ENCODE measurements at places on chromosomes 1 and 21.

DNA sequence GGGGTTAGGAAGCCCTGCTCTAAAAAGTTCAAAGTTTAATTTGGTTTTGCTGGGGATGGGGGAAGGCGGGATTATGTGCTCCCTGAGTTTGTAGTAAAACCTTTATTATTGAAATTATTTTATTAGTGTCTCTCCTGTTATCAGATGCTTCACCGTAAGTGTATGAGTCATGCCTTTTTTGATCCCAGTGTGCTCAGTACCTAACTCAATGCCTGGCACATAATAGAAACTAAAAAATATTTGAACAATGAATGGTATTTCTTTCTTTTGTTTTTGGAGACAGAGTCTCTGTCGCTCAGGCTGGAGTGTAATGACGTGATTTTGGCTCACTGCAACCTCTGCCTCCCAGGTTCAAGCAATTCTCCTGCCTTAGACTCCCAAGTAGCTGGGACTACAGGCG lies 6.4 kb downstream of the SNRPE start:
- no peak for DNase-seq

DNA sequence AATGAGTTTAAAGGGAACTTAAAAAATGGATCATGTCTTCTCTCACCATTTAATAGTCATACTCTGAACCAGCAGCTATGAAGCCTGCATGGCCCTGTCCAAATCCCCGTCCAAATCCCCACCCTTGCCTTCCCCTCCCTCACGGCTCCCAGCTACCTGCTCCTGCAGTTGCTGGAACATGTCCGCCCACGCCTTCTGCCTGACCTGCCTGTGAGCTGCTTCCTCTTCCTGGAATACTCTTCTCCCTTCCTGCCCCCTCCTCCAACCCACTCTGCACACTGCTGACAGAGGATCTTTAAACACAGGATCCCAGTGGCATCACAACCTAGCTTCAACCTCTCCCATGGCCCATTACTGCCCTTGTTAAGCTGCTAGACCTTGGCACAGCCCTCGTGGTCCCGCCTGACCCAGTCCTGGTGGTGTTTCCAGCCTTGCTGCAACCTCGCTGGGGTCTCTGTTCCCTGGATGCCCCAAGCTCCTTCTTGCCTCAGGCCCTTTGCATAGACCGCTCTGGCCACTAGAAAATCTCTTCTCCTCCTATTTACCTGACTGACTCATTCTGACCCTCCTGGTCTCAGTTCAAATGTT lies 118.3 kb downstream of the PTPRU start:
- DNase-seq = no peak

DNA sequence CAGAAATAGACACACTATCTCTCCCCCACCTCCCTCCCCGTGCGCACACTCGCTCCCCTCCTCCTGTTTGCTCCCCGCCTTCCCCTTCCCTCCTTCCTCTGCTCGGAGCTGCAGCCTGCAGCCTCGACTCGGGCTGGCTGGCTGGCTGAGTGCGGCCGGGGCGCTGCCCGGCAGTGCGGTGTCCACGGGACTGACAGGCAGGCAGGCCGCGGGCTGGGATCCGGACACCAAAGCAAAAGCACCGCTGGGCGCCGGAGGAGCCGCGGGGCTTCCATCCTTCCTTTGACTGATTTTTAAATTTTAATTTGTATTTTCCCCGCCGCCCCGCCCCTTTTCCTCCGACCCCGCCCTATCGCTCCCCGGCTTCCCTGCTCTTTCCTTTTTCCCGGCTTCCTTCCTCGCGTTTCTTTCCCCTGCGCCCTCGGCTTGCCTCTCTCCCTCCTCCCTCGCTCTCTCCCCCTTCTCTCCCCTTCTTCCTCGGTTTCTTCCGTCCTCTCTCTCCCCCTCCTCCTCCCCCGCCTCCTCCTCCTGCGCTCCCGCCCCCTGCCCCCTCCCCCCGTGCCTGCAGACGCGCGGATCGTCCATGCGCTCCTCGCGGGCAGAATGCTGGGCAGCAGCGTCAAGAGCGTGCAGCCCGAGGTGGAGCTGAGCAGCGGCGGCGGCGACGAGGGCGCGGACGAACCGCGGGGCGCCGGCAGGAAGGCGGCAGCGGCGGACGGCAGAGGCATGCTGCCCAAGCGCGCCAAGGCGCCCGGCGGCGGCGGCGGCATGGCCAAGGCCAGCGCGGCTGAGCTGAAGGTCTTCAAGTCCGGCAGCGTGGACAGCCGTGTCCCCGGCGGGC lies 109.4 kb downstream of the NAV1 start:
- DNase-seq = no peak

- no peak for DNase-seq
Observed at GRCh38 chr1:39272027-39272797, 67.7 kb downstream of the MACF1 start.

DNA sequence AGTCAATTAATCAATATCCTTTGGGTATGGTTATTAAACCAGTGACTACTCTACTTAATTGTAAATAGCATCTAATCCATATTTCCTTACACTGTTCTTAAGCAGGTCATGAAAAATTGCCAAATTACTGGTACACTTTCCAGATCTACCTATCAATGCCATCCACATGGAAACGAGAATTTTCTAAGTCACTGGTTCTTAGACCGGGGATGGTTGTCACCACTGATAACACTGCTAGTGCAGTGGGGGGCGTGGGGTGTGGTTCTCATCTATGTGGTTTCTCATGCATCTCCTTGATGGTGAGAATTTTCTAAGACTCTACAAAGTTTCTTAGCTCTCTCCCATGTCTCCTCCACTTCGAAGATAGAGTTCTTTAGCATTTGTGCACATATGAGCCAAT lies 63.7 kb upstream of the COG2 start:
- no peak for DNase-seq

DNA sequence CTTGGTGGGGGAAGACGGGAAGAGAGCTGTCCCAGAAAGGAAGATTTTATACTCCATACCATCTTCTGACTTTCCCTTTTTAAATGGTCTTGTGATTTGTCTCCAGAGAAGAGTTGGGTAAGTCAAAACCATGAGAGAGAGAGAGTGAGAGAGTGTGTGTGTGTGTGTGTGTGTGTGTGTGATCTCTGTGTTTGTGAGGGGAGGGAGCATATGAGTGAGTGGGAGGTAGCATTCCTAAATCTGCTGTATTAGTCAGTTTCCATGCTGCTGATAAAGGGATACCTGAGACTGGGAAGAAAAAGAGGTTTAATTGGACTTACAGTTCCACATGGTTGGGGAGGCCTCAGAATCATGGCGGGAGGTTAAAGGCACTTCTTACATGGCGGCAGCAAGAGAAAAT lies 102.0 kb upstream of the VANGL1 start:
- DNase-seq = no peak

All from gastrocnemius medialis (tissue), 4 donors.